Kidney tubule cell (primary cell): ENCODE measurements at places on chromosomes 16 and 17.

DNA sequence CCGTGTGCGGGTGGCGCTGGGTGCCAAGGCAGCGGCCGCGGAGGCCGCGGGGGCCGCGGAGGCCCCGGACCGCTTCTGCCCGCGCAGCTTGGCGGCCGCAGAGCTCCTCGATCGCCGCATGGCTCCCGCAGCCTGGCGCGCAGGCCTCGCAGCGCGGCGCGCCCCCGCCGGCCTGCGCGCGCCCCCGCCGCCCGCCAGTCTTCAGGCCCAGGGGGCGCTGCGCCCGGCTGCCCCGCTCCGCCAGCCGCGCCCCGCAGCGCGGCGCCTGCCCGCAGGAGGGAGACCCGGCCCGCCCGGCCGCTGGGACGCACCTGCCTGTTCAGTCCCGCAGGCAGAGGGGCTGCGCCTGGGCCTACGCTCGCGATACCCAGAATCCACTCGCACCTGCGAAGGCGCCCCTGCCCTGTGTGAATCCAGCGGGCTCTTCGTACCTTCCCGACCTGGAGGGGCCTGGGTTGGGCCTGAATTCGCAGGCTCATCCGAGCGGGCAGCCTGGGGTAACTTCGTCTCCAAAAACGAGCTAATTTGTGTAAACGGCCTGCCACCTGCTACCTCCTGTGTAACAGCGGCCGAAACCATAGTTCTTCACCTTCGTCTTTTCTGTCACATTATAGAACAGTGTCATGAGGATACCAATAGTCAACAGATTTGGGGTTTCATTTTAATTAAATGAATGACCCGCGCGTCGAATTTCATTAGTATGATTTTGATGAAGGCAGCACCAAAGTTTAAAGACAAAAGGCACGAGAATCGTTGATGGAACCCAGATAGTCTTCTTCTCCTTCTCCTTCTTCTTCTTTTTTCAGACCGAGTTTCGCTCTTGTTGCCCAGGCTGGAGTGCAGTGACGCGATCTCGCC is at the start of gene CENPV:
Gene CENPV (minus strand): TSS at position 153 of the 858 bp plus-strand sequence. CDS start 33 bp downstream, at position 120.
- DNase-seq, result peak; percentile 54

- DNase-seq, result no peak
Measured at GRCh38 chr16:57950382-57950781, 20.5 kb downstream of the CNGB1 start.

GRCh38 chr17:35051579-35052240 is 11.8 kb downstream of the RFFL start:
- no peak for DNase-seq

DNA sequence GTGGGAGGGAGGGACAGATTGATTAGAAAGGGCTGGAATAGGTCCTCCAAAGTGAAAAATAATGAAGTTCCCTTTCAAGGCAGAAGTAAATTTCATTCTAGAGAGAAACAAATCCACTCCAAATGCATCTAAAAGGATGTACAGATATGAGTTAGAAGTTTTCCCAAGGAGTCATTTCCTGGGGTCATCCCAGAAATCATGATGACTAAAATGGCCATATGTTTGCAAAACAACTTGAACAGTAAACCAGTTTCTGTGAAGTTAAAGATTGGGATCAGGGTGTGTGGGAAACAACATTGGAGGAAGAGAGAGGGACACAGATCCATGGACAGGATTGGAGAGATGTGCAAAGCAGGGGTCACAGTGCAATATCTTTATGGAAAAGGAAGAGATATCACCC is 32.5 kb upstream of the ARHGAP44 start:
- no peak for DNase-seq

- DNase-seq, result no peak
Measured at GRCh38 chr16:58678269-58678668, 6.3 kb downstream of the SLC38A7 start.

DNA sequence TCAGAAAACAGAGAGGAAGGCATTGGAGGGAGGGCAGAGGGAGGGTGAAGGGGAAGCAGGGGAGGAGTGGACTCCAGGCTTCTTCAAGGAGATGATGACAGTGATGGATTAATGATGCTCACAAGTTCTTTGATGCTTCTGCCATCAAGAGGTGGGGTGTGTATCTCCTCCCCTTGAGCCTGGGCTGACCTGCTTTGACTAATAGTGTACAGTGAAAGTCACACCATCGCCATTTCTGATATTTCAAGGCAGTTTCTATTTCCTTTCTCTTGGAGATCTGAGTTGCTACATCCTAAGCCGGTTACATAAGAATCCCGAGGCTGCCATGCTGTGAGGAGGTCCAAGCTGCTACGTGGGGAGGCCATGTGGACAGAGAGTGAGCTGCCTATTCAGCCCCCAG is 312.5 kb downstream of the MAF start:
- DNase-seq, result no peak

DNA sequence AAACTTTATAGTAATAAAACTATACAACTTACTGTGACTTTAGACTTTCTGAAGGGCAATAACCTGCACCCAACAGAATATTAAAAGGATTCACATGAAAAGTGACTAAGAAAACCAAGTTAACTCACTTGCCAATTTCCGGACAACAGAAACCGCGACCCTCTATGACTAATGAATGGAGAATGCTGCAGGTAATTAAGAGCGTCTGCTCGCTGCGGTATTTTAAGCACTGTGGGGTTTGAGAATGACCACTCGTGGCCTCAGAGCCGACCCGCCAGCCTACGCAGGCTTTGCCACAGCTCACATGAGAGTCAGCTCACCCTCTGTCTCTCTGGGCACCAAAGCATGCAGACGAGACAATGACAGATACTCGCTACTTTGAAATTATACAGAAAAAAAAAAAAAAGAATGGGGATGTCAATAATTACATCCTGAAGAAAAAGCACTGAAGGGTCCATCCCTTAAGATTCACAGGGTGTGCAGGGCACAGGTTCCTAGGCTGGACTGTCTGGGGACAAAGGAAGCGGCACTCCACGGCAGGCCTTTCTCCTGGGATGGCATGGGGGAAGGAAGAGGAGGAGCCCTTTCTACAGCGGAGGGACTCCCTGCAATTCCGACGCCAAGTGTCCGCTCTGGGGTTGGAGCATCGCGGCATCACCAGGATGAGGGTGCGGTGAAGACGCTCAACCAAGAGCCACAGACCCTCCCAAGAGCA is 35.0 kb downstream of the ZCCHC14 start:
- peak; percentile 100 for DNase-seq

DNA sequence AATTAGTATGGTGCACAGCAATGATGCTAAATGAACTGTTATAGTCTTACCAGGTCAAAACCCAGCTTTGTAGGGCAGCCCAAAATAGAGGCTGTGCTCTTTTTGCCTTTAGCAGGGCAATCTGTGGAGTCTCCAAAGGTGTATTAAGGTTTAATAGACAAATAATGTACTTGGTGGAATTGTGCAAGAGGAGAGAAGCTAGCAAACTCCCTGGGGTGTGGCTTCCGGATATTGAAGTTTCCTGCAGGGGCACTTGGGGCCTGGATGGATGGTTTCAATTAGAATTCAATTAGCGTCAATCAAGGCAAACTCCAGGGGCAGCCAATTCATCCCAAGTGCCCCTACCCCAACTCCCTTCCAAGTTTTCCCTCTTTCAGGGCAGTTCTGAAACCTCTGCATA is 285.8 kb downstream of the UTP18 start:
- DNase-seq, result no peak

DNA sequence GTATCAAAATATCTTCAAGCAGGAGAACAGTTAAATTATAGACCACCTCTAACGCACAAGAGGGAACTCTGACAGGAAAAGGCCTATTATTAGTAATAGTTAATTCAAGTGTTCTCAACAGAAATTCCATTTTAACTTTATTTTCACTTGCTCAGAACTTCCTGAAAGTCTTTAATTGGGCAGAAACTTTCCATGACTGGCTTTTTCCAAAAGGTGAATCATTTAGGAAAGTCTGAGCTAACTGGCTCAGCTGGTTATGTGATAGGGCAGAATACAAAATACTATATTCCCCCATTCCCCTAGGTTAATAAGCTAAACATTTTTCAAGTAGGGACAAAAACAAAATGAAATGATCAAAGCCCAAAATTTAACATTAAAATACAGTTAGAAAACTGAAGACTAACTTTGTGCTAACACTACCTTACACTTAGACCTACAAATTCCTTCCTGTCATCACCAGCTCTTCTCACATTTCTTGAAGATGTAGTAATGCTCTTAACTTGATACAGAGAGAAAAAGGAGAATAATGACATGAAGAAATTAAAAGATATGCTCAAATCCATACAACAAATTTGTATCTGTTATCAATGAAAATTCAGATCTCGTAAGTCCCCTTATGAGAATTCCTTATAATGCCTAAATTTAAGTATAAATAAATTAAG is 31.0 kb downstream of the CFDP1 start:
- DNase-seq, result peak; percentile 72

- peak; percentile 89 for DNase-seq
Measured at GRCh38 chr17:68462381-68463210, 5.3 kb upstream of the WIPI1 start.

- peak; percentile 78 for DNase-seq
Measured at GRCh38 chr17:57810721-57811637, 38.9 kb downstream of the MRPS23 start.

DNA sequence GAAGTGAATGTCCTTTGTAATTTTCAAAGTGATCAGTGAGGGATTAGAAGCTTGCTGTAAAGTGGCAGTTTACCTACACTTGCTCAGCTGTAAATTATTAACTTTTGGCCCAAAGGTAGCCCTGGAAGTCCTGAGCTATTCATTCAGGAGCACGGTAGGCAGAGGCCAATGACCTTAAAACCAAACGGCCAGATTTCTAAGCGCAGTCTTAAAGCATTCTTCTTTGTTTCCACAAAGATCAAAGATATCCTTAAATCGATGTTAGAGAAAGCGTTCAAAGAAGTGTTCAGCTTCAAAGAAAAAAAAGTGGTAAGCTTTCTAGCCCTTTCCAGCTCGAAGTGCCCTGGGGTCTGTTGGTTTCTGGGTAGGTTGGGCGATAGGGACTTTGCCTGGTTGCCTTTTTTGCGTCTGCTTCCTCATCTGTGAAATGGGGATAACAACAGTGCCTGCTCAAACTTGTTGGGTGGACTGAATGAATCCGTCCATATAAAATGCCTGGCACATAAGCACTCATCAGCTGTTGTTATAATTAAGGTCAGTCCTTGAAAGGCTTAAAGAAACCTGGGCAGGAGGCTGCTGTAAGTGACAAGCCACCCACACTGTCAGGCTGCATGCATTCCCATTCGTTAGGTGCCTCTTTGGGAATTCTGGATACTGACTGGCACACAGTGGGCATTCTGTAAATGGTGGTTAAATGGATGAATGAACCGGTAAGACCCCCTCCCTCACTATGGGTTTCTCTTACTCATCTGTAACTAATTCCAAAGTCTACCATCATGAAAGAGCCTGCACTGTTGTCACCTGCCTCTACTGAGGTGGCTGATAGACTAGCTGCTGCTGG is 113.2 kb downstream of the PRKCA start:
- peak; percentile 81 for DNase-seq

GRCh38 chr16:60739737-60740683 is 1296.2 kb downstream of the CDH8 start:
- DNase-seq, result no peak

DNA sequence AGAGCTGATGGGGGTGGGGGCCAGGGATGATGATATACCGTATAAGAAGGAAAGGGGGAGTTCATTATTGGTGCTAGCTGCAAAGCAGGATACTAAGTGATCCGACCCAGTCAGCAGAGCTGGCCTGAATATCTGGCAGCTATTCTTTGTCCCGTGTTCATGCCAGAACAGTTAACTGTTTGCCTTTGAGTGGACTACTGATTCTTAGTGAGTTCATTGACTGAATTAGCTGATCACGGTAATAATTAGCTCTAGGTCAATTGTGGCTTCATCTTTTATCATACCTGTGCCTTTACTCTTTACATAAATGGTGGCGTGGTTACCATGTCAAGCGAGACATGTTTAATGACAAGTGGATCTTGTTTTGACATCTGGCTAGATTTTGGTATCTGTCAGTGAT is 5.3 kb downstream of the KPNB1 start:
- peak; percentile 9 for DNase-seq

GRCh38 chr17:5049314-5049841 is 14.2 kb upstream of the SLC52A1 start:
- DNase-seq, result peak; percentile 26

DNA sequence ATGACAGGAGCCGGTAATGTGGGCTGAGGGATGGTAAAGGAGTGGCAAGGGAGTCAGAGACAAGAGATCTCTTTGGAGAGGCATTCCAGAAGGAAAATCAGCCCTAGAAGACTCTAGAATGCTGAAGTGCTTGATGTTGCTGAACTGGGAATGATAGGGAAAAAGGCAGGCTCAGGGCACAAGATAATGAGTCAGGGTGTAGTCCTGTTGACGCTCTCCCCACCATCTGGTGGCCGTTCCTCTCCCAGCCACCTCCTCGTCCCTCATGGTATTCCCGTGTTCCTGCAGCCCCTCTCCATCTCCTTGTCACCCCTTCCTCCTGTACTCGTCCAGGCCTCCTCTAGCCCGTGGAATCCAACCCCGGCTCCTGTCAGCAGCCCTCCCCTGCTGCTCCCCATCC is 11.1 kb upstream of the ALDOA start:
- no peak for DNase-seq

DNA sequence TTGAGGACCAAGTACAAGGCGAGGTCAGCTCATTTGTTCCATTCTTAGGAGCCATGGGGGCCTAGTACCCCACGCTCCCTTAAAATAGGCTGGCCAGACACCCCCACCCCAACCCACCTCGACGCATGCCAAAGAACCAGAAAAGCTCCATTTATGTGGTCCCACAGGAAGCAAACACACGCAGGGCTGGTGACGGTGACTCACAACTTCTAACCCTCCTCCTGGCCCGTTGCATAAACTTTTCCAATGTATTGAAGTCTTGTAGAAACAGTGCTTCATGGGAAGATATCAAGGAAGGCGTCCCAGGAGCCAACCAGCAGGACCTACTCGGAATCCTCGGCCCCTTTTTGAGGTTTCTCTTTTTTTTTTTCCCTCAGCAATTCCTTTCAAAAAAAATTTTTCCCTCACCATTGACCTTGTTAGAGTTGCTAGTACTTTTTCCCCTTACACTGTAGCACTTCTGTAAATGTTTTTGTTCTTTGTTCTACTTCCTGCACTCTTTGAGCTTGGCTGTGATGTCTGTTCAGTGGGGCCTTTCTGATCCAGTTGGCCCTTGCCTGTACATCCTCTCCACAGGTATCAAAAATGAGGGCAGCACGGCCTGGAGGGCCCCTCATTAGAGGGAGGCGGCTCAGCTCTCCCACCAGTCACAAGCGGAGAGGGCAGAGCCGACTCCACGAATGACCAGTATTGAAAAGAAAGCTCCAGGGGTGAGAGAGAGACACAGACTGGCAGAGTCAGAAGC is 208.3 kb downstream of the RGS9 start:
- DNase-seq, result no peak

DNA sequence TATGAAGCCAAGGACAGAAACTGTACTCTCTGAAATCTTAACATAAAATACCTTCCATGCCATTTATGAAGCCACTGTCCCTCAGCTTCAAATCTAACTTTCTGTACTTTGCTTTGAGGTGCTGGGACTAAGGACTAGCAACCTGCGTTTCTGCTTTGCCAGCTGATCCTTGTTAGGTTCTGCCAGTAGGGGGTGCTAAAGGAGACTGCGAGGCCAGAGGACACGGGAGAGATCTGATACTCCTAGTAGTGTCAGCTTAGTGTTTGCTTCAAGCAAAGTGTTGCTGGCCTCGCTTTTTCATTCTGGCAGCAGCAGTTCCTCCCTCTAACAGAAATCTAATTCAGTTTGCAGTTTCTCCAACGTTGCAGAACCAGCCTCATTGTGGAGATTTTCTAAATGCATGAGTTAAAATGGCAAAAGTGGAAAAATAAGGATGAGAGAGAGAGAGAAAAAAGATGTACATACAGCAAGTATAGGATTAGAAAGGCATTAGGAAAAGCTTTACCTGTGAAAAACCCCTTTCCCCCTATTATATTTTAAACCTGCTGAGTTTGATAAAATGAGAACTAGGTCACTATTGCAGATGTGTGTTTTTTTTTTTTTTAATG is 297.5 kb downstream of the CA10 start:
- DNase-seq, result peak; percentile 49
